ENCODE measurements at places on chromosomes 11 and 22.

GRCh38 chr11:1092919-1093318 is 18.2 kb downstream of the MUC2 start:
- DNase-seq = no peak

- DNase-seq = peak; percentile 50
Measured at GRCh38 chr11:60831501-60832079, 10.3 kb upstream of the CCDC86 start.

DNA sequence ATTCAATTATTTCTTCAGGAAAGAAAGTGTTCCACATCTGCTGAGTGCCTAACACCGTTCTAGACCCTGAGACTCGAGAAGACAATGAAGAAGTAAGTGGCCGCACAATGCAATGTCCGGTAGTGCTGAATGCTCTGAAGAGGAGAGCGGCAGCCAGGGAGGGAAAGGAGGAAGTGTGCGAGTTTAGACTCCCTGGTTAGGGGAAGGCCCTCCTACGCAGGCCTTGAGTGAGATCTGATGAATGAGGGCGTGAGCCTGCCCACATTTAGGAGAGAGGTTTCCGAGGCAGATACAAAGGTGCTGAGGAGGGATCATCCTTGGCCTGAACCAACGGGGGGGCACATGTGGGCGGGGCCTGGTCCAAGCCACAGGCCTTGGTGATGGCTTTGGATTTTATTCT is 558.6 kb downstream of the NTM start:
- DNase-seq = no peak

DNA sequence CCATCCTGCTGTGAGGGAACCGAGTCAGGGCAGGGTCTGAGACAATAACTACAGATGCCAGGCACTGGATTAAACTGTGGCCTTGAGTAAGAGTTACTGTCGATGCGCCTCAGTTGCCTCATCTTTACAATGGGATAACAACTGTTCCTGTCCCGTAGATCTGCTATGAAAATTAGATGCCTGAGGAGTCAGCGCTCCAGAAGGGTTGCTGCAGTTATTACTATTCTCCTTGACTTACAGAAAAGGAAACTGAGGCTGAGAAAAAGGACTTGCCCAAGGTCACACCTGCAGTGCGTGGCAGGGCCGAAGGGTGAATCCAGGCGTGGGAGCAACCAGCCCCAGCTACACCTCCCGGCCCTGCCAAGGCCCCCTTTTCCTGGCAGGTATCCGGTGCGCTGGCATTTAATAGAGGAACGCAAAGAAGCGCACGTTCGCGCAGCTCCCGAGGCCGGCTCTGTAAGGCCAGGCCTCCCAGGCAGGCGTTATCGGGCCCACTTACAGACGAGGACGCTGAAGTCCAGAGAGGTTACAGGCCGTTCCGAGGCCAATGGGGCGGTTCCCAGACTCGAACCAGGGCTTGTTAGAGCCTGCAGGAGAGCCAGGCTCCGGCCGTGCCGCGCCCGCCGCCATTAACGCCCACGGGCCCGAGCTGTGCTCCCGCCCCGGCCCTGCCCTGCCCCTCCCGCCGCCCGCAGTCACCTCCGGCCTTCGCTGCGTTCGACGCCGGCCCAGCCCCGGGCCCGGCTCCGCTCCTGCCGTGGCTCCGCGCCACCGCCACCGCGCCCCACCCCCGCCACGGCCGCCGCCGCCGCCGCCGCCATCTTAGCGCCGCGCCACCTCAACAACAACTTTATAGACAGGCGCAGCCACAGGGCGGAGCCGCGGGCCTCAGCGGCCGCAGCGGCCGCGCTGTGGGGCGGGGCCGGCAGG is at the start of gene C11orf68:
C11orf68 (minus strand) TSS at position 852 of the 930 bp plus-strand sequence; CDS start at position 821, 31 bp downstream.
- DNase-seq = no peak

DNA sequence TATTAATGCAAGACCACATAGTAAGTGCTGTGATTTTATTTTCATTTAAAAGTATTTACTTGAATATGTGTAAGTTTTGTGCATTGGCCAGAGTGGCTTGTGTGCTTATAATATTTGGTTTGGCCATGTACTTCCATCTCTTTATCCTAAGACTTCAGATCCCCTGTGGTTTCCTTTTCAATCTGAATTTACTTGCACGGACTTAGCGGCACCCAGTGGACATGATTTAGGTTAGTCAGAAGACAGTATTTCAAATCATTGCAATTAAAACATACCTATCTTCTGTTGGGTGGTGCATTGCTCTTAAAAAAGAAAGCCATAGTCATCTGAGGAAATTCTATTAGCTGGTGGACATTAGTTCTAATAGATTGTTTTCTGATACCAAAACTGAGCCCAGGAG is 30.7 kb downstream of the PIWIL4 start:
- DNase-seq = peak; percentile 23

DNA sequence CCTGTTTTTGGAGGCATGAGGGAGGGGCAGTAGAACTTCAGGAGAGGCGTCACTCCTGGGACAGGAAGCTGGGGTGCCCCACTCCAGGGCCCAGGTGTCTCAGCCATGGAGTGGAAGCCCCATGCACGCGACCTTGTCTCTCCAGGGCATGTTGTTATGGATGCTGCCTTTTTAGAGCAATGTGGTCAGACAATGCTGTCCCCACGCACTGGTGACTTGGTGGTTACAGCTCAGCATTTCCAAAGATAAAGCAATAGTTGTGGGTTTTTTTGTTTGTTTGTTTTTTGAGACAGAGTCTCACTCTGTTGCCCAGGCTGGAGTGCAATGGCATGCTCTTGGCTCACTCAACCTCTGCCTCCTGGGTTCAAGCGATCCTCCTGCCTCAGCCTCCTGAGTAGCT is 22.3 kb downstream of the EIF4G2 start:
- DNase-seq = no peak

- DNase-seq = no peak
Measured at GRCh38 chr11:80595011-80595410, 1154.2 kb upstream of the TENM4 start.

DNA sequence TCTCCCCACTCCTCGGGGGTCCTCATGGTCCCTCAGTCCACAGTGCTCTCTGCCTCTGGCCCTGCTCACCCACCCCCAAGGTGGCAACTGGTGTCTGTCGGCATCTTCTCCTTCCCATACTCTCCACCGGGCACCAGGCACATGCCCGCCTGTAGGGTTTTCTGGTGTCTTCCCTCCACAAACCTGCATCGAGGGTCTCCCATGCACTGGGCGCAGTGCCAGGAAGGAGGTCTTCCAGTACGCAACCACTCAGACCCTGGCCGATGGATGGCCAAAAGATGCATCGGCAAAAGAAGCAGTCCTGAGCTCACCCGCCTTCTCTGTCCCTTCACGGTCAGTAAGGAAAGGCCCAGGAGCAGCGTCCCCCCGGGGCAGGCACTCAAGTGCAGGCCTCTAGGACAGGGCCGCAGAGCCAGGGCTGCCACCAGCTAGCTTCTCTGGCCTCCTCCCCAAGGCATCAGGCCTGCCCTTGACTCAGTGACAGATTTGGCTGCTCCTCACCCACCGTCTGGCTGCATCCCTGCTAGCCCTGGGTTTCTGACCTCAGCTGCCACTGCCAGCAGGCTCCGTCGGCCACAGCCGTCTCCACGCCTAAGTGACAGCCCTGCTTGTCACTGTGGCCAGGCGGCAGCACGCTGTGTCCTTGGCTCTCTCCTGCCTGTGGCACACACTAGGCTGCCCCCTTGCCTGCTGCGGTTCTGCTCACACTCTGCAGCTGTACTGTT is 32.1 kb upstream of the IGSF9B start:
- DNase-seq = no peak

DNA sequence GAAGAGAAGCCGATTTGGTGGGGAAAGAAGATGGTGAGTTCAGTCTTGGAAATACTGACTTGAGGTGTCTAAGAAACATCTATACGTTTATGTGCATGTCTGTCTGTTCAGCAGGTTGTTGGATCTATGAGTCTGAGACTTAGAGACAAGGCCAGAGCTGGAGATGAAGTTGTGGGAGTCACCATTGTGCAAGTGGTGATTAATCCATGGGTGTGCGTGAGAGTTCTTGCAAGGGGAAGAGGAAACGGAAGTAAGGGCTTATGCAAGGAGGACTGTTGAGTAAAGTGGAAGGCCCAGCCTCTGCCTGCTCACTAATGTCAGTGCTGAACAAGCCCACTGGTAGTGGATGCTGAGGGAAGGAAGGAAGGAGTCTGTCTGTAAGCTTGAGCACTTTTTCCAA is 9.7 kb downstream of the TMEM45B start:
- no peak for DNase-seq

DNA sequence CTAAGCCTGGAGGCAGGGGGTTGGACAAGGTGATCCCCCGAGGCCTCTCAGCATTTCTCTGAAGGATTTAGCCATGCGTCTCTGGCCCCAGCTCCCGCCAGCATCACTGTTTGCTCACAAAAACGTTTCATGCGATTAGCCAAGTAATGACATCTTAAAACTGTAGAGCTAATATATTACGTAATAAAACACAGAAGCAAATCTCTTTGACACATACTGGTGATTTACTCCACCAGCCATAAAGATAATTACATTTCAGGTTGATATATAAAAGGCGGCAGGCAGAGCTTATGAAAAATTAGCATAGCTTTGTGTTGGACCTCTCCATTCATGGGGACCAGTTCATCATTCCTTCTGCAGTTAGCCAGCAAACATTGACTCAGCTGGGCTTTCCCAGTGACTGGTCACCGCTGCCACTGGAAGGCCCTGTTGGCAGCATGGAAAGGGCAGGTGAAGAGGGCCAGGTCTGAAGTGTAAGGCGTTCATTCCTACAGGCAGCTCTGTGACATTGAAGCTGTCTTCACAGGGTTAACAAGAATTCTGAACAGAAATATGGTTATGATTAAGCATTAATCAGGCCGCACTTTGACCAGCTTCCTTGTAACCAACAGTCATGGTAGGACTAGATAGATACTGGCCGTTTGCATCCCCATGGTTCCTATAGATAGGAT is 150.3 kb downstream of the NECTIN1 start:
- DNase-seq = no peak

DNA sequence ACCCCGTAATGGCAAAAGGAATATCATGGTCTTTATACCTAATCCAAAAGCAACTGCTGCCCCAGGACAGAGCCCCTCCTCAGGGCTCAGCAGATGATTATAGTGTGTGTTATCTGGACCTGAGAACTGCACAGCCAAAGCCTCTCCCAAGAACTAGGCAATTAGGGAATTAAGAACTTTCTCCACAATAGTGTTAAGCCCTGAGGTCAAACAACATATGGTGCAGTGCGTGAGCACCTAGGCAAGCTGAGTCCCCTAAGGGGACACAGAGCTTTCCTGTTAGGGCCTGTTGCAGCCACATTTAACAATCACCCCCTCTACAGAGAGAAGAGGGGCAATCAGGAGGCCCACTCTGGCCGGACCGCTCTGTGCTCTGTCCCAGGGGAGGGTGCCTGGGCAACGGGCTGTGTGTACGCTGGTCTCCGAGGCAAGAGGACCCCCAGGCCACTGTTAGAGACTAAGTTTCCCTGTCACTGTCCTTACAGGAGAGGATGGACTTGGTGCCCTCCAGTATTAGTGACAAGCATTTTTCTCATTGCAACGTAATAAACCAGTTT is 1.4 kb upstream of the KCNJ5 start:
- no peak for DNase-seq

DNA sequence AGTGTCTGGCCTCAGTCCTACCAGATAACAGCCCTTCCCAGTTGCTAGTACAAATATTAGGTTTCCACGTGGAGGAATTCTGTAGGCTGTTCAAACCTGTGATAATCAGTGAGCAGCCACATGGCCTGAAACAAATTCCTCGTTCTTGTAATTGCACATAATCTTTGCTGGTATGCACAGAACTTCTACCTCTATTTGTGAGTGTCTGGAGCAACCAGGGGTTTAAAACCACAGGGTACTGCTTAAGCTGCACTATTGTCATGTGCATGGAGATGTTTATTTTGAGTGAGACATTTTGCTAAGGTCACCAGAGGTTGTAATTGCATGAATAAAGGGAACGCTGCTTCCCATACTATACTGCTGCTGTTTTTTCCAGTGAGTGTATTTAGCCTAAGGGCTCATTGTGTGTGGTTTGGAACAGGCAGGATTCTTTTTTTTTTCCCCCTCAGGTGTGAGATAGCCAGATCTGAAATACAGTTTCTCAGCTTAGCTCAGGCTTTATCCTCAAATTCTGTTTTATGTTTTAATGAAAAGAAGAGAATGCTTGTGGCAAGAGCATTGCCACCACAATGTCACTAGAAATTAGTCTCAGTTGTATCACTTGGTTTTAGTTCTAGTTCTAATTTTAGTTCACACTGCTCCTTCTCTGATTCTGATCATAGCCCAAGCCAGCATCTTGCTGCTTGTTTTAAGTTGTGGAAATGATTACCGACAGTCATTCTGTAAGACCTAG is 60.5 kb downstream of the CYB5R2 start:
- no peak for DNase-seq

GRCh38 chr11:18578975-18579598 is 9.4 kb downstream of the UEVLD start:
- DNase-seq = no peak

- no peak for DNase-seq
Measured at GRCh38 chr22:39845529-39845928, 48.0 kb downstream of the ENTHD1 start.

DNA sequence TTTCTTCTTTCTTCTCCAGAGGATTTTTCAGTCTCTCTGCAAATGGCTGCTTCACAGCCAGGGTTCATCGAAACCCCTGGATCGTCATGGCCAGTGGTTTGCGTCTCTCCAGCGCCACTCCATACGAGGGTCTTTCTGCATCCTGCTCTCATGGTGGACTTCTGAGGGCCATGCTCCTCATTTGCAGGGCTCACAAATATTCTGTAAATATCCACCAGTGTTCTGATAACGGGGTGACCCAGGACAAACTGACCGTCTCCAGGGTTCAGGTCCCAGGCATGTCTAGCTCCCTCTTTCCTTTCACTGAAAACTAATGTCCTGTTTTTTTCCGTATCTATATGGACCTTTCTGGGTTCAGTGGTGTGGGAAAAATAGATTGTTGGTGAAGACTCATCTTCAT is 15.7 kb upstream of the VPREB1 start:
- DNase-seq = no peak

DNA sequence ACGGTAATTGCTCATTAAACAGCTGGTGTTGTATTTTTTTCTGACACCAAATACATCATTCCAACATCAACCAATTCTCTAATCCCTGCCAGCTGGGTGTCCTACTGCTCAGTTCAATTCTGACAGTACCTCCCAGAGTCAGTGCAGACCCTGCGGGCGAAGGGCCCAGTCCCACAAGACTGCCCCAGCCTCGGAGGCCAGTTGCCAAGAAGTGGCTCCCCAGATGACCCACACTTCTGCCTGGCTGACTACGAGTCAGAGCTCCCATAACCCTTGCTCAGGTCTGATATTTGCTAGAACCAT is 147.2 kb downstream of the CTTN start:
- DNase-seq = no peak

- no peak for DNase-seq
Measured at GRCh38 chr11:130725421-130726233, 190.7 kb downstream of the SNX19 start.

GRCh38 chr11:2115308-2115707 is 23.9 kb downstream of the IGF2 start:
- no peak for DNase-seq

DNA sequence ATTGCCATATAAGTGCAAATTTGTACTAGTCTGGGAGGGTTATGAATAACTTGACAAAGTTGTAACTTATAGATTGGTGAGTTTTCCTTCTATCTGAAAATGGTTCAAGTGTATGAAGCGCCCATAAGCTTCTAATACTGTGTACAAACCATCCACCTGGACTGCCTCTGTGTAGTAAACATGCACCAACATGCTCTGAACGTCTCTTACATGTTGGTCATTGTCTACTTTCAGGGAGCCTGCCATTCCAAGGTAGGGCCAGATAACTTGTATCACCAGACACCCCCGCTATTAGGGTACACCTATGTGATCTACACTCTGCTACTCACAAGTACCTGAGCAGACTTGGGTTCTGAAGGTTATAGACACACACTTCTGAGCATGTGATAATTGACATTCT is 735.5 kb upstream of the API5 start:
- no peak for DNase-seq

- no peak for DNase-seq
Measured at GRCh38 chr22:30647536-30647935, 12.0 kb downstream of the SLC35E4 start.
